Hypothalamus (tissue), 51 donors: ENCODE measurements at places on chromosomes 12 and 14.
A peak's percentile ranks its signal among the peaks of the same experiment; 100 is the strongest.

DNA sequence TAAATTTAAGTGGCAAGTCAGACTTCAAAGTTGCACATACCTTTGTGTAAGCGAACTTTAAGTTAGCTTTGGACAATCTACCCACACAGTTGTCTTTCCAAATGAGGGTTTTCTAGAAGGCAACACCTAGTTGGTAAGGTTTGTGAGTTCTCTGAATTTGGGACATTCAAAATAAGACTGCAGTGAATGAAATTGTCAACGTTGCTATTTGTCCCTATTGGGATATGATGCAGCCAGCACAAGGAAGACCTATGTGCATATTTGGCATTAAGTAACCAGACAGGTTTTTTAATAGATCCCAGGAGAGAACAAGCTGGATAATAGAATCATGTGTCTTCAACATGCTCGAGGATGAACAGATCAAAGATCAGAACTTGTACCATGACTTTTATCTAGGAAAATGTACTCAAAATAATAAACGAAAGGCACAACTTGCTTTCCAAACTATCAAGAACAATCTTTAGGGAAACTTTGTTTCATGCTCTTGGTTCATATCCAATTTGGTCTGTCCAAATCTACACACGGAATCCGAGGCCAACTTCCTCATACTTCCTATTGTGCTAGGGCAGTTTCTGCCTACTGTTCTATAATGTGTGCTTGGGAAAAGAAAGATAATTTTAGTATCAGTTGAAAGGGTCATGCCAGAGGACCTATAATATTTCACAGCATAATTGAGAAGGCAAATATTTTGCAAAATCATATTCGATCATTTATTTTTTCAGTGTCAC lies 284.2 kb upstream of the SOX5 start:
- no peak for DNase-seq

DNA sequence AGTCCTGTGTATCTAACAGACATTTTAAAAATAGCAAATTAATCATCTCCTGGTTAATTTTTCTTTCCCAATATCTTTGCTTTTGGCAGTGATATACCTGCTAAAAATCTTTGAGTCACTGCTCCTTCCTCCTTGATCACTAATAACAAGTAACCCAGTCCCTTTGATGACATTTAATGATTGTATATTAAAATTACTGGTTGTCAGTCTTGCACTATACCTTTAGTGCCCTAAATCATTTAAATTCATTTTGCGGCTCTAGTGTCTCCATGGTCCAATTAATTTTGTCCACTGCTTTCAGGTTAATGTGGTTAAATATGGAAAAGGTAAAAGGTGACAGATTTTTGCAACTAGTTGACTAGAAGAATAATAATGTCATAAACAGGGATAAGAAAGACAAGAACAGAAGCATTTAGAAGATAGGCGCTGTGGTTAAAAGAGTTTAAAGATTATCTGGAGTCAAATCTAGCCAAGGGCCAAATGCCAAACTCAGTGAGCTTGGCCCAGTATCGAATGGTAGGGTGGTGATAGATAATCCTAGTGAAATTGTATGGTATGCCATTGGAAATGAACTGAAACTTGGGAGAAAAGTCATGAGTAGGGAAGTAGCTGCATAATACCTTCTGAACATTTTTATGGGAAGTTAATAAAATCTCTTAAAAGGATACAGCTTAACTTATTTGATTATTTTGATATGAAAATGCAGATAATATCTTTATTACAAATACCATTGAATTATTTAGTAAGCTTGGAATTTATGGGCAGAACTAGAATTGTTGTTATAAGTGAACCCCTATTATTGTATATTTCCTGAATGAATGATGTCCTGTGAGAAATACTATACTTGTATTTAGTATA lies 115.0 kb downstream of the PCNX1 start:
- no peak for DNase-seq

- DNase-seq, result peak; percentile 29
Measured at GRCh38 chr12:57735198-57735855, 3.2 kb downstream of the AGAP2 start.

GRCh38 chr12:124792961-124793441 lies 70.7 kb downstream of the SCARB1 start:
- no peak for DNase-seq

GRCh38 chr14:76212242-76212641 lies 60.5 kb downstream of the GPATCH2L start:
- DNase-seq, result no peak

GRCh38 chr12:130703733-130704375 lies 12.2 kb downstream of the RIMBP2 start:
- no peak for DNase-seq

GRCh38 chr14:89447182-89447944 lies 30.3 kb upstream of the FOXN3 start:
- DNase-seq, result no peak

GRCh38 chr12:42534184-42534838 lies 55.2 kb downstream of the PRICKLE1 start:
- no peak for DNase-seq

- no peak for DNase-seq
Measured at GRCh38 chr14:90301668-90302090, 30.1 kb downstream of the NRDE2 start.

DNA sequence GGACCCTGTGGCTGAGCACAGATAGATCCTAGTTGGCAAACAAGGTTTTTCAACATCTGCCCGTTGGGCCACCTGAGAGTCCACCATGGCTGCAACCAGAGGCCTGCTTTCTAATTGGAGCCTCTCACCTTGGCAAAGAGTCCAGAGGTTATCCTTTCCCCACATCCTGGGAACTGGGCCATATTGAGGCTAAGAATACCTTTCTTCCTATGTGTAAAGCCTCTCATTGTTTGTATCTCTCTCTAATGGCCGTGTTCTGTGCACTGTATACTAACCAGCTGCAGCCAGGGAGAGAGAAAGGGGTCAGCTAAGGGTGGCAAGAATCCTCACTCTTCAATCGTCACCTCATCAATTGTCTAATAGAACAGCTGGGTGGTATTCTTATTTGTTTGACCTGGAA lies 79.1 kb upstream of the ST8SIA1 start:
- DNase-seq, result no peak

GRCh38 chr12:43362910-43363694 lies 188.9 kb downstream of the ADAMTS20 start:
- no peak for DNase-seq

DNA sequence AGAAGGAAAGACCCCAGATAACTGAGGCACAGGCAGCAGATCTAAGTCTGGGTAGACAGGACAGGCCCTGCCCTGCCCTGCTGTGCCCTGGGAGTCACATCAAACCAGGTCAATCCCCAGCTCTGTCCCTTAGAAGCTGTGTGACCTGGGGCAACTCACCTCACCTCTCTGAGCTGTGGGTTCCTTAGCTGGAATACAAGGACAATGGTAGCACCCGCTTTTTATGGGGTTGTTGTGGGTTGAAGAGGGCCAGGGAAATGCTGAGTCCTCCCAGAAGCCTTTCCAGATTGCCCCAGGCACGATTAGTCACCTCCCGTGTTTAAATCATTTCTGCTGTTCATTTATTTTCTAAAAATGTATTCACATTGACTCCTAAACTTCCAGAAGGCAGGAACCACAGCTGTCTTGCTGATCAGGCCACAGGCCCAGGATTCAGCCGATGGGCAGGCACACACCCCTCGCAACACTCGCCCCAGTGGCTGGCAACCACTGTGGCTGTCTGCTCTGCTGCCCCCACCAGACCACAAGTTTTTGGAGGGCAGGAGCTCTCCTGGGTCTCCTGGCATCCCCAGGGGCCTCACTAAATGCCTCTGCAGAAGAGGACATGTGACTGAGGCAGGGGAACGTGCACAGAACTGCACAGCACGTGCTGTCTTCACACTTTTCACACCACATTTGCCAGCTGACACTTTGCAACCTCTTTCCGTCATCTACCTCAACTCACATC lies 3.0 kb downstream of the SELPLG start:
- no peak for DNase-seq

GRCh38 chr12:50187084-50187900 lies 20.1 kb upstream of the CERS5 start:
- DNase-seq, result no peak

DNA sequence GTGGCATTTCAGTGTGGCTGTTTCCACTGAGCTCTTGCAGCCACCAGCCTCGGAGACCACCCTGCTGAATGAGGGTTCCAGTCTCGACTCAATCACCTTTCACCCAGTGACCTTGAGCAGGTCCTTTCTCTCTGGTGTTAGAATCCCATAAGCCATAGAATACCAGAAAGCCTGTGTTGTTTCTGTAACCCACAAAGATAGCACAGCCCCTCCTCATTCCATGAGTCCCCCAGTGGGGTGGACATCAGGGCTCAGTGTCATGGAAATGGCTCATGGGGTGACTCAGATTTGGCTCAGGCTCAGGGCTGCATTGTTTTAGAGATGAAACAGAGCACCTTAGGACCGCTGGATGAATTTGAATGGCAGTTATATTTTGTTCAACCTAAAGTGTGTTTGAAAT lies 171.5 kb downstream of the PTPN11 start:
- DNase-seq, result no peak

DNA sequence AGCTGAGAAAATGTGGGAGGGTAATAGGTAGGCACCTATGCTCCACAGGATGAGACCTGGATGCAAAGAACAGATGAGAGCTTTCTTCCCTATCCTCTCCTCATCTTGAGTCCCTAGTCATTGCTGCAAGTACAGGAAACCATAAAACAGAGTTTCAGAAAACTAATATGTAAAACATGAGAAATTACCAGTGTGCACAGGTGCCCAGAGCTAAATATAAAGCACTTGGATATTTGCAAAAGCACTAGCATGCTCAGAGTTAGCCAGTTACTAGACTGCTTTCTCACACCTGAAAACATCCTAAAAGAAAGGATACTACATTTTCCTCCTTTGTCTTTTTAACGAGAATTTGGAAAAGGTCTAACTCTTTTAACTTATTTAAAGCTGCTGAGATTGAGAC lies 324.3 kb downstream of the DAD1 start:
- DNase-seq, result no peak

GRCh38 chr12:121576851-121577391 lies 3.9 kb downstream of the KDM2B start:
- no peak for DNase-seq

GRCh38 chr12:71786829-71787228 lies 32.2 kb downstream of the RAB21 start:
- no peak for DNase-seq

DNA sequence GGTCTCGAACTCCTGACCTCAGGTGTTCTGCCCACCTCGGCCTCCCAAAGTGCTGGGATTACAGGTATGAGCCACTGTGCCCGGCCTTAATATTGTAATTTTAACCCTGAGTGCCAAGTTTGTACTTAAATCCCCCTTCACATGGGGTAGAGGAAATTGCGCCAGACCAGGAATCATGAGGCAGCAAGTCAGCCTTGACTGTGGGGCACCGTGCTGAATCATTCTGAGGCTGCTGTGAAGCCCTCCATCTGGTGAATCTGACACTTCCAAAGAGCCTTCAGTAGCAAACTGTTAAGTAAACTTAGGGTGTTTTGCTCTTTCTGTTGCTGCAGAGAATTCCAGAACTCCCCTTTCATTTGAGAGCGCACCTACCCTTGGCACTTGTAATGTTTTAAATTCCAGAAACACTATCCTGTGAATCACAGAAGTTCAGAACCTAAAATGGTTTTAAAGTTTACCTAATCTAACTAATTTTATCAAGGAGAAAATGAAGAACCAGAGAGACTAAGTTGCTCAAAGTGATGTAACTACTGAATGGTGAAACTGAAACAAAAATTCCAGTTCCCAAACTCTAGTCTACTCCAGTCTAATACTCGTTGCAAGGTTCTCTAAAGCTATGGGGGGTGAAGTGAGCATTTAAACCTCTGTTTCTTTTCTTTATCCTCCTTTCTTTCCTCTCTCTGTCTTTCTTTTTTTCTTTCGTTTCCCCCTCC lies 7.5 kb downstream of the HEBP1 start:
- no peak for DNase-seq

- no peak for DNase-seq
Measured at GRCh38 chr14:74239848-74240793, 872 bp downstream of the VSX2 start.

DNA sequence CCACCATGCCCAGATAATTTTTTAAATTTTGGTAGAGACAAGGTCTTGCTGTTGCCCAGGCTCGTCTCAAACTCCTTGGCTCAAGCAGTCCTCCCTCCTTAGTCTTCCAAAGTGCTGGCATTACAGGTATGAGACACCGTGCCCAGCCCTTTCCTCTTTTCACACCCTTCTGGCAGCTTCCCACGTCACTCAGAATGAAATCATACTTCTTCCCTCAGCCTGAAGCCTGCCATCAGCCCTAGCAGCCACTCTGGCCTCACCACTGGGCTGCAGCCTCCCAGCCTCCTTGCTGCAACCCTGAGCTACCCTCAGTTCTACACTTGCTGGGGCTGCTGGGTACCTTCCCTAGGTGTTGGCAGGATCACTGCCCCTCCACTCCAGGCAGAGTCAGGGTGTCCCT lies 18.2 kb downstream of the ANKRD9 start:
- no peak for DNase-seq

GRCh38 chr12:69509904-69510827 lies 40.0 kb downstream of the FRS2 start:
- DNase-seq, result no peak

DNA sequence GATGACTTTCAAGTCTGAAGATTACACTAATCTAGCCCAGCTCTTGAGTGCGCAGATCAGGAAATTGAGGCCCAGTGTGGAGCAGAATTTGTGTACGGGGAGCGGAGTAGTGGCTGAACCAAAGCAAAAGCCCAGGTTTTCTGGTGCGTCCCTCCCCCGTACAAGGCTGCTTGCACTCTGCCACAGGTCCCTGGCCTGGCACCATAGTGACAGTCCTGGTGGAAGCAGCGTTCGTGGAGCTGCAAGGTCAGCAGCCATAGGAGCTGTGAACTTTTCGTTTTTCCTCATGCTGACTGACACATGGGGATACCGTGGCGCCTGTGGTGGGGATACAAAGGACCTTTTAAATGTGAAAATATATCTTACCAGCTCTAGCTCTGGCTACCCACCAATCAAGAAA lies 1.7 kb downstream of the EVL start:
- no peak for DNase-seq

DNA sequence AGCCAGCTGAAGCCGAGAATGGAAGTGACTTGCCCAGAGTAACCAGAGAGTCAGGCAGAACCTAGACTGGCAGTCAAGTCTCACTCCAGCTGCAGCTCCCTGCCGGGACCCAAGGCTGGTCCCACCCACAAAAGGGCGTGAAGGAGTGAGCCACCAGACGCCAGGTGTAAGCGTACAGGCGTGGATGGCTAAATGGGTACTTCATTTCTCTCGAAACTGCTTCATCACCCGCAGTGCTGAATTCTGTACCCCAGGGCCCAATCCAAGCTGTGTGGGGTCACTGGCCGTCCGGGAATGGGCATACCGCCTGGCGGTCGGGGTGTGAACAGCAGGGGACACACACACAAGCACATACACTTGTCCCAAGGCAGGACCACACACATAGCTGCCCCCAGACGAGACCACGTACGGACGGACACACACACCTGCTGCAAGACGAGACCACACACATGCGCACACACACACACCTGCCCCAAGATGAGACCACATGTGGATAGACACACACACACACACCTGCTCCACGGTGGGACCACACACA lies 34.8 kb downstream of the DEGS2 start:
- DNase-seq, result no peak

DNA sequence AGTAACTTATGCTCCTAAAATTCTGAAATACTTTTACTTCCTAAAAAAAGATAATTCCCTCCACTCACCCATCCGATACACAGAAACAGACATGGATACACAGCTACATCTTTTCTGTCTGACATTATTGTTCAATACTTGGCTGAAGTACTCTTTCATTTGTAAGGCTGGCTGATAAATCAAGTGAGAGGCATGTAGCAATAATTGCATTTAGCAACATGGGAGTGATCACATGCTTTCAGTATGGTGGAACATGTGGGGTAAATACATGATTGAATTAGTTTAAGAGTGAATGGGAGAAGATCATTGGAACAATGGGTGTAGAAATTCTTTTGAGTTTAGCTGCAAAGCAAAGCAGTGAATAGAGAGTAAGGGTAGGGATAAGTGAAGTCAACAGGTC lies 25.6 kb downstream of the PTPRQ start:
- DNase-seq, result no peak
